NCI-H1694 (cell line): ENCODE measurements at places on chromosomes 5 and 9.

DNA sequence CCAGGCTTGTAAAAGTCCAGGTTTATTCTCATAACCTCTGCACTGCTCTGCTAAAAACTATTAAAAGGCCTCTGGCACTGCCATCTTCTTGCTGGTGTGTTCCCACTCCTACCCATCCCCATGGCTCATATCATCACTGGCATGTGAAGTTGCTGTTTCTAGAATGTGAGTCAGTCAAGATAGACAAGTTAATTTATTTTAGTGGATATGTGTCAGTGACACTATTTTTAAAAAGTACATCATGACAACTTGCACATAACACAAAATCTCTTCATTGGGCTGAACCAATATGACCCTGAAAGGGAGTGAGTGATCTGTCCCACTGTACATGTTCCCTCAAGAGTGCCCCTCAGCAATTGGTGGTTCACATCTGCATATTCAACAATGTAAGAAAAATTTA is 299.7 kb downstream of the NFIB start:
- no peak for DNase-seq

- DNase-seq, result no peak
Measured at GRCh38 chr5:153352685-153353219, 137.7 kb upstream of the GRIA1 start.

GRCh38 chr9:97985058-97985861 is 2.1 kb downstream of the ANP32B start:
- no peak for DNase-seq

DNA sequence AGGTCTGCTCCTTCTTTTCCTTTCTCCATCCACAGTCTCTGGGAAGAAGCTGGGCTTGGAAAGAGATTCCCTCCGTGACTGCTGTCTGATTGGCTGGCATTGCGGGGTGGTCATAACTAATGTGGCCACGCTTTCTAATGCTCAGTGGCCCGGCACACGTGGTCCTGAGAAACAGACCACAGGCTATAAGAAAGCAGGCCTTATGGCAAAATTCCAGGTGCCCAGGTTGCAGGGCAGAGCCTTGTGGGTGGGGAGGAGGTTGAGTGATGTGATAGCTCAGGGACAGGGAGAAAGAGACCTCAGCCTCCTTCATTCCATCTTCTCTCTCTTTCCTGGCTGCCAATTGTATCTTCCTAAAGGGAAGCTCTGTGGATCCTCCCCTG is 5.4 kb upstream of the SH3PXD2B start:
- no peak for DNase-seq

DNA sequence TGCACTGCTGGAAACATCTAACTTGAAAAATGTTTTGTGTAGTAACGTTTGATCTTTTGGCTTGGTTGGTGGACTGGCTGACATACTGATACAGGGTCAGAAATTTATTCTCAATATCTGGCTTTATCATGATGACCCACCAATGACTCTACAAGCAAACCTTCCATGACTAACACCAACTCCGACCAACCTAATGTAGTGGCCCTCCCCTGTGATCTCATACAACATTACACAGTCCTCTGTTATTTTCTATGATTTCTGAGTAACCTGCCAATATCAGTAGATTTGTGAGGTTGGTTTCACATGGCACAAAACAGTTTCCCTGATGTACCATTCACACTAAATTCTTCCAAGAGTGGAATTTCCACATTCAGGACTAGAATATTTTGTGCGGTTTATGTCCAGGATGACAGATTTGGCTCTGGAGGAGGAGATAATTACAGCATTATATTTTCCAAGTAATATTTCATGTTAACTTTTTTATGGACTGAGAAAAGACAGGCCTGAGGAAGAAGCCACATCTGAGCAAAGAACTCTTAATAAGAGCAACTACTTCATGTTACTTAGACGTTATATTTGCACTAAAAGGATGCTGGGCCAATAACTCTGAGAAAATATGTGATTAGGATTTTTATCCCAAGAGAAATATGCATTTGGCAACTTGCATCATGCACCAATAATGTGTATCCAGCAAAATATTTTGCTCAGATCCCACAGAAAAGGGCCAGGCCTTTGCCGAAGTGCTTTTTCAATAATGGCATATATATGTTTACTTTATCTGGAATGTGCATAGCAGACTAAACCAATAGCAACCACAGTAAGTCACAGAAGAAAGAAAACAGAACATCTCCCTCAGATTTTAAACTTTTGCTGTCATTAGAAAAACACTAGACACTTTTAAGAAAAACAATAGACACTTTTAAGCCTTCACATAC is 273.4 kb downstream of the KCNN2 start:
- DNase-seq, result no peak

DNA sequence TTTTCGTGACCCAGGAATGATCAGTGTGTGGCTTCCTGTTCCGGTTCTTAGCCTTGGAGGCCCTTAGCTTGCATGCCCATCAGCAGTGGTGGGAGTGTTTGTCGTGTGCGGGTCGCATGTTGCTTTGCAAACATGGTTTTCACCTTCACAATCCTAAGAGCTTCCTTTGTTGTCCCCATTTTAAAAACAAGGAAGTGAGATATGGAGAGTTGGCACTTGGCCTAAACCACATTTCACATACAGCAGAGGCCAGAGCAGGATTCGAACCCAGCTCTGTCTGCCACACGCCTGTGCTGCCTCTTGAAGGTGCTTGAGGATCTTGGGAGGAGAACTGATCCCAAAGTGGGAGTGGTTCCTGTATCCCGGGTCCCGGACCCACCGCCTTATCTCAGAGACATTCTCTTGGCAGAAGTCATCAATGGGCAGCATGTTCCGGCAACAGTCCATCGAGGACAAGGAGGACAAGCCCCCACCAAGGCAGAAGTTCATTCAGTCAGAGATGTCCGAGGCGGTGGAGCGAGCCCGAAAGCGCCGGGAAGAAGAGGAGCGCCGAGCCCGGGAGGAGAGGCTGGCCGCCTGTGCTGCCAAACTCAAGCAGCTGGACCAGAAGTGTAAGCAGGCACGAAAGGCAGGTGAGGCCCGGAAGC is 38.2 kb upstream of the POMT1 start:
- DNase-seq, result no peak

DNA sequence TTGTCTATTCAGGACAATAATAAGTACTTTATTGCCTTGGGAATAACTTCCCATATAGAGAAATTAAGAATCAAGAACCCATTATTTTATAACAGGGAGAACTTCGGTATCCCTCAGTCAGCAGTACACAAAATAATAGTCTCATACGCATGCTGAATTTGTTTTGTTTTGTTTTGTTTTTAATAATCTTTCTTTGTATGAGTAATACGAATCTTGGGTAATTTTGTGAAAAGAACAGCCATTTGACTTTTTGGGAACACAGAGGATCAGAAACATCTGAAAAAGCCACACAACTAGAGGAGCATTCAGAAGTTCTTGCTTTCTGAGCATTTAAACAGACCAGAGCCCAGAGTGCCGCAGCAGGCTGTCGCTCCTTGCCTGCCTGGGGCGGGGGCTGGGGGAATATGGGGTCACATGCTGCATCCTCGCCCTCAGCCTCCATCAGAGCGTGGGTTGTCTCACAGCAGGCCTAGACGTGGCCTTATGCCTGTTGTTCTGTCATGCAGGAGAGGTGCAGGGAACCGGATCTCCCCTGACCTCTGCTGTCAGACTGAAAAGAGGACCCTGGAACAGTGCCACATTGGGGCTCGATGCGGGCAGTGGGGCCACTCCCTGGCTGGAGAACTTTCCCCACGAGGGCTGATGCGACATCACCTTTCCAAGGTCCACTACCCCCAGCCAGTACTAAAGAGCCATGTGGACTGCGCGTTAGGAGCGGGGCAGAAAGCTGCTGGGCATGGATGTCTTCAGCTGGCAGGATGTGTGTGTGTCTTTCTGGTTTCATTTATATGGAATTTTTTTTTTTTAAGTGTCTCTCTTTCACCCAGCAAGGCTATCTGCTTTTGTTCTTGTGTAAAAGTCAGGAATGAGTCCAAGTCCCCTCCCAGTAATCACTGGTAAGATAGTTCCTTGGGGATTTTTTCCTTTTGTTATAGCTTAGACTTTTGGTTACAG is 133.4 kb upstream of the OTULINL start:
- peak; percentile 25 for DNase-seq

- no peak for DNase-seq
Measured at GRCh38 chr9:136535070-136535469, 10.8 kb downstream of the NOTCH1 start.

GRCh38 chr9:94586814-94587213 is 6.8 kb downstream of the FBP2 start:
- DNase-seq, result no peak

DNA sequence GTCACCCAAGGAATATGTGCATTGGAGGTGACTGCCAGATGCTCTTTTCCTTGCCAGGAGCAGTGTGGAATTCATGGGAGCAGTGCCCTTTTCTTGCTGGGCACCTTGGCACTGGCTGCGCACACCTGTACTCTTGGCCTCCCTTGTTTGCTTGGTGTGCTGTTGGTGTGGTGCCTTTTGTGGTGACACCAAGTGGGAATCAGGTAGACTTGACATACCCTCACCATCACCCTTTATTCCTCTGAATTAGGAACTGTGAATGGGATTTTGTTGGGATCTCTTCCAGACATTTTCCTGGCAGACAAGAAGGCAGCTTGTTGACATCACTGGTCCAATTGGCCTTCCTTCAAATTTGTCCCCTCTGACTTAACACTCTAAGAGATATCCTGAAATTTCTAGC is 82.3 kb downstream of the RAI14 start:
- no peak for DNase-seq

GRCh38 chr9:114732823-114733222 is 50.8 kb upstream of the TEX48 start:
- no peak for DNase-seq
